Stimulated activated CD4-positive, alpha-beta T cell treated with anti-CD3 and anti-CD28 coated beads, Interleukin-15, amount 100 ng/mL, for 1 hour (primary cell): ENCODE measurements at places on chromosomes 3 and 15.

- DNase-seq: no peak
Observed at GRCh38 chr3:44764248-44764647, 2.7 kb downstream of the KIF15 start.

DNA sequence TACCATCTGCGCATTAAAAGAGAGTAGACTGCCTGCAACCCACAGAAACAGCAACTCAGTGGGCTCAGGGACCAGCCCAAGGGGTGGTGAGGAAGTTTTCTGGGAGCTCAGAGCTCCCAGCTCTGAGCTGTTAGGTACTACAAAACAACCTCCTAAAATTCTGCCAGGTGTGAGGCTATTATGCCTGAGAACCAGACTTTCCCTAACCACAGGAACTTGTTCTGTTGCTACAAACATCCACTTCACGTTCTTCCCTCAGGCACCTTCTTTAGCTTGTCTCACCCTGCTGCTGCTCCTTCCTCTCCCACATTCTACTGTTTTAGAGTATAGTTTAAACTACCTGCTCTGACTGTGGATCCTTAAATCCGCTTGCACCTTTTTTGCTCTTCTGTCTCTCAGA is 399.4 kb downstream of the ROBO1 start:
- no peak for DNase-seq

GRCh38 chr3:51947215-51947900 is 5.2 kb downstream of the PARP3 start:
- DNase-seq: no peak

DNA sequence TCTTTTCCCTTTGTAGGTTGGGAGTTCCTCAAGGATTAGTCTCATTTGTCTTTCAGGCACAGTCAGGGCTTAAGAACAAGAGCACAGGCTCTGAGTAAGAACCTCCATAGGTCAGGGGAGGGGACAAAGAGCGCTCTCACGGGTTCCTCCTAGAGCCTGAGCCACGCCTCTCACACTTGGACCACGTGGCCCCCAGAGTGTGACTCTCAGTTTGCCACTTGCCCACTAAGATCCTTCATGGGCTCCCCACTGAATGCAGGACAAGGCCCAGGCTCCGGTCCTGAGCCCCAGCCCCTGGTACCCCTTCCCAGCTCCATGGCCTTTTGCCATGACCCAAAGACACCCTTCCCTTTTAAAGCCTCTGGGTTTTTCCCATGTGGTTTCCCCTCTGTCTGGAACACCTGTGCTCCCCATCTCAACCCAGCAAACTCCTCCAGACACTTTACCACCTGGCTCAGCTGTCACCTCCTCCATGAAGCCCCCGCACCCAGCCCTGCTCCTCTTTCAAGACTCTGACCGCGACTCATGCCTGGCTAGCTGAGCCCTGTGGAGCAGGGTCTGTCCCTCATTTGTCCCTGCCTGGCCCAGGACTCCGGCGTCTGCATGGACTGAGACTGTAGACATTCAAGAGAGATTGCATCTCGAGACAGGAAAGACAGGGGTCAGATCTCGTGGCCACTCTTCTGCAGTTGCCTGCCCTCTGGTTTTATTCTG is 32.7 kb downstream of the IQSEC1 start:
- DNase-seq: no peak

- DNase-seq: no peak
Observed at GRCh38 chr3:151351219-151351618, 21.9 kb upstream of the P2RY13 start.

DNA sequence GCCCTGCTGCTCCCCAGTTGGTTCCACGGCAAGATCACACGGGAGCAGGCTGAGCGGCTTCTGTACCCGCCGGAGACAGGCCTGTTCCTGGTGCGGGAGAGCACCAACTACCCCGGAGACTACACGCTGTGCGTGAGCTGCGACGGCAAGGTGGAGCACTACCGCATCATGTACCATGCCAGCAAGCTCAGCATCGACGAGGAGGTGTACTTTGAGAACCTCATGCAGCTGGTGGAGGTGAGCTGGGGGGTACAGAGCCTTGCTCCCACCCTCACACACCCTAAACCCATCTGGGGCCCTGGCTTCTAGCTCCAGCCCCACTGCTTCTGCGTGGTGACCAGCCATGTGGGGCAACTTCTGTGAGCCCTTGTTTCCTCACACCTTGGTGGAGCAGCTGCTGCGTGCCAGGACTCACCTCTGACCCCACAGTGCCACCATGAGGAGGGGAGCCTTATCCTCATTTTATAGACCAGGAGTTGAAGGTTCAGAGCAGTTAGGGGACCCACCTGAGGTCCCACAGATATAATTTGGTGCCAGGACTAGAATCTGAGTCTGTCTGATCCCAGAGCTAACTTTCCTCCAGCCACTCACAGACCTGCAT is 13.3 kb upstream of the LMAN1L start:
- DNase-seq: no peak

GRCh38 chr15:29934251-29934650 is 112.0 kb upstream of the TJP1 start:
- DNase-seq: no peak

DNA sequence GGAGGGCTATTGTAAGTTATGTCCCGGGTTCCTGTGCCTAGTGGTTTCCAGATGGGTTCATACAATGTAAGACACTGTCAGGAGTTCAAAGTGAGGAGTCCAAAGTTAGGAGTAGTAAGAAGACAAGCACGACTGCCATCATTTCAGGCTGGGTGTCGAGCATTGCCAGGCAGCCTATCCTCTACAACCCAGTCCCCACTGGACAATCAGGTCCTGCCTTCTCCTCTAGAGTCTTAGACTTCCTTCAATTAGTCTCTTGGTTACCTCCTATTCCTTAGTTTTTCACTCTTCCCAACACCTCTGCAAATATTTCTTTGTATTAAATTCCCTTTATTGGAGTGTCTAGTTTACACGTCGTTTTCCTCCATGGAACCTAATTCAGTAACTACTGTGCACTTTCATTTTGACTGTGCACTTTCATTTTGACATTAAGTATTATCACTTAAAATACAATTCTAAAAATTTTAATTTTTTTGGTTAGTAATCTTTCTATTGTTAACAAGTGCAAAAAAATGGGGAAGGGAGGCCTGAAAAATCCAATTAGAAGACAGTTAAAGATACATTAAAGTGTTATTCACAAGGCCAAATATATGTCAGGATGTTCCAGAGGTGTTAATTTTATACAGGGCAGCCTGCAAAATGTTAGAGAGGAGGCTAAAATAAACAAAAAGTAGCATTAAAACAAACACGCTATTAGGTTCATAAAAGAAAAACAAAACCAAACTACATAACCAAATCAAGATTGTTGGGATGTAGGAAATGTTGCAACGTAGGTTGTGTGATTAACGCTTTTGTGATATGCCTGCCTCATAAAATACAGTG is 155.3 kb downstream of the TBL1XR1 start:
- DNase-seq: no peak

DNA sequence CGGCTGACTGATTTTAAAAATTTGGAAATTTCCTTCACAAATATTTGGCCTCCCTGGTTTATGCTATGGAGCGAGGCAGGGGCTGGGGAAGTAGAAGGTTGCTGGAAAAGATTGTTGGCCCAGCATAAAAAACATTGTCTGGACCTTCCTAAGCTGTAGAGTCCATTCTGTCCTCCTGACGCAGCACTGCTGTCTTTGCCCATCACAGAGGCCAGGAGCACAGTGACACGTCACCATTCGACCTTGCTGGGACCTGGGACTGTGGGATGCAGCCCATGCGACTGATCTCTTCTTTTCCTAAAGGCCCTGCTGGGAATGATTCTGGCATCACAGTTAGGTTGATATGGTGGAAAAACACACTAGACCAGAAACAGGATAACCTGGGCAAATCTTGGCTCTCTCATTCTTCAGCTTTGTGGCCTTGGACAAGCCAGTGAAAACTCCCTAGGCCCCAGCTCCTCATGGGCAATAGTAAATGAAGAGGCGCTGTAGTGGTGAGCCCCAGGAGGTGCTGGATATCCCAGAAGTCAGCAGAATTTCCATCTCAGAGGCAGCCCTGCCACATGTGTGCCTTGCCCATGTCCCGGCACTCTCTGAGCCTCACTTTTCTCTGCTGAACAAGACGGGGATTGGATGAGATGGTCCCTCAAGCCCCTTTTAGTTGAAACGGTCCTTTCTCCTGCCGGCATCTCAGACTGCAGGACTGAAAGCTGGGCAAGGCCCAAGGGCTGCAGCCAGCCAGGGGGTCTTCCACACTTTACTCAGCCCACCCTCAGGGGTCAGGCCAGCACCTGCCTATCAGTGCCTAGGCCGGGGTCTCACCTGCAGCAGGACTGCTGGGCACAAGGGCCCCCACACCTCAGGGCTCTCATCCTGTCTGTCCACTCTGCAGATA is 69.6 kb downstream of the SENP2 start:
- no peak for DNase-seq

DNA sequence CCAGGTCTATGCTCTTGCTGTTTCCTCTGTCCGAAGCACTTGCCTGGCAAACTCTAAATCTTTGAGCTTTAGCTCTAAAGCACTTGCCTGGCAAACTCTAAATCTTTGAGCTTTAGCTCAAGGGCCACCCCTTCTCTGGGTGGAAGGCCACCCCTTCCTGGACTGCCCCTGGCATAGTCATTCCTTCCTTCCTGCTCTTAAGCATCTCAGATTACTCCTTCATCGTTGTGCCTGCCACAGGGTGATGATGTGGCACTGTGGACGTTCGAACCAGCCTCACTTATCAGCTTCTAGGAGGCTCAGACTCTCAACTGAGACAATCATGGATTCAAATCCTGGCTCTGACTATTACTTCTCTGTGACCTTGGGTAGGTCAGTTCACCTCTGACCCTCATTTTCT is 10.5 kb upstream of the CRABP1 start:
- DNase-seq: no peak

DNA sequence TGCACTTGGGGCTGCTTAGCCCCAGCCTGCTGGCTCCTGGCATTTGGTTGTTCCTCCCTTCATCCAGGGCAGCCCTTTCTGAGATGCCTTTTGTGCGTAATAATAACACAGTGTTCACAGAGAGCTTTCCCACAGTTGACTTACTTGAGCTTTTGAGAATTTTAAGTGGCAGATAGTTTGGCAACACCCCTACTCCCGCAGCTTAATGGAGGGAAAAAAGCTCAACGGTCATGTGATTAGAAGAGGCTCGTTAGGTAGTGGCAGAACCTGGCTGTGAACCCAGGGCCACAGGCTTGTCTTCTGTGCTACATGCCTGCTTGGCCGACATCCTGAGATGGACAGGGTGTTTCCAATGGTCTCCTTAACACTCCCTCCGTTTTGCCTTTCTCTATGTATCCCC is 4.7 kb downstream of the KBTBD13 start:
- DNase-seq: no peak

GRCh38 chr3:16076564-16076963 is 97.9 kb upstream of the GALNT15 start:
- no peak for DNase-seq

DNA sequence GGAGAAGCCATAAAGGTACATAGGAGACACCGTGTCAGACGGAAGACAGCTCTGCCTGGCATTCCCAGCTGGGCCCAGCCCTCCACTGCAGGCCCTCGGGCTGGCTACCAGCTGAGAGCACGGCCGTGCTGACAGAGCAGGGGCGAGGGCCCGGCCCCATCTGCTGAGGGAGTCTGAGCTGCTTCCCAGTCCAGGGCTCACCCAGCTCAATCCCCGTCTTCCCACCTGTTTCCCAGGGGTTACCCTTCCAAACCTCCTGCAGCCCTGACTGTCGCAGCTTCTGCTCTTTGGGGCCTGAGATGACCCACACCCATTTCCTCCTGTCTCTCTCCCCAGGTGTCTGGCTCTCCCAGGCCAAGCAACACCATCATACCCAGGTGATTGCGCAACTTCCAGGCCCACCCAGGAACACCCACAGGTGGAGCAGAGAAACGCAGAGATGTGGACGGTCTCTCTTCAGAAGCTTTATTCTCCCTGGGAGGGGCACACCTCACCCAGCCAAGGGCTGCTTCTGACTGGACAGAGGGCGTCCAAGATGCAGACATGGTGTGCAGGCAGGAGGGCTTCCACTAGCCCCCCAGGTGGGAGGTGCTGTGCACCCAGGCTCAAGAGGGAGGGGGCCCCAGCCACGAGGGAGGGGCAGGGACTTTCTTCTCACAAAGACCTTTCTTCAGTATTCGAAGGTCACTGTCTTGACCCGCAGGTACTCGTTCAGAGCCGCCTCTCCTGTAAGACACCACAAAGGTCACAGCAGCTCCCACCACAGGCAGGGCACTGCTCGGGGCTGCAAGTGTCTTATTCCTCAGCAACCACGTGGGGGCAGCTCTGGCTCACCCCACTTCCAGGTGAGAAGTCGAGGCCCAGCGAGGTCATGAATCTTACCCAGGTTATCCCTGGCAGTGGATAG is 19.4 kb upstream of the SLC41A3 start:
- DNase-seq: no peak

- no peak for DNase-seq
Observed at GRCh38 chr3:173529062-173529711, 131.6 kb downstream of the NLGN1 start.

GRCh38 chr3:107634099-107634489 is 111.3 kb downstream of the BBX start:
- no peak for DNase-seq

GRCh38 chr3:60847791-60848190 is 403.5 kb downstream of the FHIT start:
- DNase-seq: no peak

- DNase-seq: no peak
Observed at GRCh38 chr3:89067736-89068135, 39.7 kb upstream of the EPHA3 start.

- DNase-seq: no peak
Observed at GRCh38 chr3:109057056-109057455, 60.9 kb downstream of the MORC1 start.

DNA sequence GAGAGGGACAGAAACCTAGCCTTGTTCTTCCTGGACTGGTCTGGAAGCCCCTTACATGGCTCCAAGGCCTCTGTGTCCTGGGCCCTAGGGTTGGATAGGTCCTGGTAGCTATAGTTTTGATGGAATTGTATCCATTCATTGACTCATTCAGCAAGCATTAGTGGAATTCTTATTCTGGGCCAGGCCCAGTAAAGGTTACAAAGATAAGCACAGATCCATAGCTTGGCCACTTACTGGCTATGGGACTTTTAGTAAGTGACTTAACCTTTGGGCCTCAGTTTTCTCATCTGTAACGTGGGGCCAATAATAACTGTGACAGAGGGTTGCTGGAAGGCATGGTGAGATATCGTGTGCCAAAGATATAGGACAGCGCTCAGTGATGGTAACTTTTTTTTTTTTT is 13.6 kb upstream of the DAG1 start:
- no peak for DNase-seq

- no peak for DNase-seq
Observed at GRCh38 chr15:70098461-70099166, 897 bp upstream of the TLE3 start.

DNA sequence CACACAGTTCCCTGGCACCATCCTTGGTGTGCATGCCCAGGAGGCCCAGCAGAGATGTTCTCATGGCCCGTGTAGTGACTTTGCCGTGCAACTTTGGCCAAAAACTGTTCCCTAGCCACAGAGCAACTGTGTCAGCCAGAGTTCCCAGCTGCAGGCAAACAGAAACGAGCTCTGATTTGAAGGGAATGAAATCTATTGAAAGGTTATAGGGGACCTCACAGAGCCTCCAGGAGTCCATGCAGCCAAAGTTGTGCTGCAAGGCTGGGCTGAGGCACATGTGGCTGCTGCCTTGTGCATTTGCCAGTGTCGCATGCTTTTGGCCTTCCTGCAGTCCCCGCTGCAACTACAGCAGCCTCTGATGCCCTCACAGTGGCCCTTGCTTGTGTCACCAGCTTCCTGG is 70.5 kb downstream of the PLXNA1 start:
- DNase-seq: no peak
